ENCODE measurements at places on chromosomes 1 and 21.

DNA sequence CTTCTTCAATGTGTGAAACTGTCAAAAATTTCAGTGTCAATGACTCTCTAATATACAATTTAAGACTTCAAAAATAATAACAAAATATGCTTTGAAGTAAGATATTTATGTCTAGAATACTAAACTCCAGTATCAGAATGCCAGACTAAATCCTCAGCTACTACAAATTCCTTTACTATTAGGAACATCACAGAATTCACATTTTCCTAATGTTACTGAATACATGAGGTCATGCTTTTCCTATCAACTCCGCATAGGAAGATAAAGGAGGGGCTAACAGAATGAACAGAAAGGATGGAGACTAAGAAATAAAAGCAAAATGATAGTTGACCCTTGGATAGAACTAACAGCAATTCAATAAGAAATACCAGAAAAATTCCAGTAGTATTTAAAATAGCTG lies 292.7 kb downstream of the SDCCAG8 start:
- no peak for ATAC-seq

DNA sequence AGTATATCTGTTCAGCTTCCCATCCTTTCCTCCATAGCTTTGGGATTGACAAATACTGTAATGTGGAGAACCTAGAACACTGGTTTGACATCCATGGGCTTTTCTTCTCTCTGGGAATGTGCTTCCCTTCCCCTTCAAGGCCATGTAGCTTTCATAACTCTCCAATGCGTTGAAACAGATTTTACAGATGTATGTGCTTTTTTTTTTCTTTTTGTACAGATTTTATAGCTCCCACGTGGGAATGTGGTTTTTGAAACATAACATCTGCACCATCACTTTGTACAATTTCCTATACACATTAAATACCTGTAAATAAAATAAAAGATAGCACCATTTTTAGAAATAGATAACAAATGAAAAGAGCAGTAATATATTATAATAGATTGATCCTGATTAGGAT lies 138.5 kb upstream of the TMPRSS15 start:
- no peak for ATAC-seq

DNA sequence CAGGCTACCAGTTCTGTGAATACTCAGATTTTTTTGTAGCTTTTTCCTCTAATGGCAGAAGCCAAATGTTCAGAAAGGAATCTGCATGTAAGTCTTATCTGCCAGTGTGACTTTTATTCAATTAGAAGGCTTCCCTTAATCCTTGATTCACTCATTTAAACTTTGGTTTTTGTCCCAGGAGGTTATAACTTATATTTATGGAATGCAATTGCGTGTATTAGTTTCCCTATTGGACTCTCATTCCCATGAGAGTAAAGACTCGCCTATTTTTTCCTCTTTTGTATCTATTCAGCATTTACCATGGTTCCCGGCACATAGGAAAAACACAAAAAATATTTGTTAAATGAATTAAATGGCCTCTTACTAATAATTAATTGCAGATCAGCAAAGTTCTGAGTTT lies 3.5 kb downstream of the NTMT2 start:
- ATAC-seq = no peak

DNA sequence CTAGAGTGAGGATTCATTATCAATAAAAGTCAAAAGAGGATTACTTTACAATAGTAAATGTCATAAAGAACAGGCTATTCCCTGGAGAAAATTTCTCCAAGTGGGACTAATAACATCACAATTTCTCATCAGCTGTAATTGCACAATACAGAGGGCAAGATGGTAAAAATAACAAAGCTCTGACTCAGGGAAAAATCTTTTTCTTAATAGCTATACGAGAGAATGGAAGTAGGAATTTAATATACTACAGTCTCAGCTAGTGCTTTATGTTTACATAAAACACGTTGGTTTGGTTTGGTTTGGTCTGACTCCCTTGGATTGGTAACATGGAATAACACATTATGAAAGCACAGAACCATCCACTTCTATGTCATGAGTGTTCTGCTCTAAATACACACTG lies 397.6 kb downstream of the LRRIQ3 start:
- ATAC-seq = no peak
